A172 (cell line): ENCODE measurements at places on chromosomes 6 and 20. TPM values are rescaled to one million over a fixed set of nuclear protein-coding genes. Genes with fewer than 3 reads are reported as not detected.

The TRAPPC3L gene
- total RNA-seq = not detected in 2 replicates

The ERVFRD-1 gene
- total RNA-seq = not detected in 2 replicates

The FLRT3 gene
- 4.0 and 8.9 TPM in 2 replicates for total RNA-seq

The GUCA1A gene
- total RNA-seq = not detected in 2 replicates

The GHRH gene
- total RNA-seq = not detected in 2 replicates

The GSTA3 gene
- total RNA-seq = not detected in 2 replicates

The FAXC gene
- total RNA-seq = 8.1 and 10.9 TPM in 2 replicates

The TREM1 gene
- total RNA-seq = not detected in 2 replicates

The NKAIN2 gene
- not detected in 2 replicates for total RNA-seq
